ENCODE measurements at places on chromosomes 3 and 15.

GRCh38 chr3:186193534-186194450, 84.9 kb upstream of the ETV5 start:
- DNase-seq: no peak

GRCh38 chr3:57133157-57133556, 32.0 kb downstream of the IL17RD start:
- no peak for DNase-seq

DNA sequence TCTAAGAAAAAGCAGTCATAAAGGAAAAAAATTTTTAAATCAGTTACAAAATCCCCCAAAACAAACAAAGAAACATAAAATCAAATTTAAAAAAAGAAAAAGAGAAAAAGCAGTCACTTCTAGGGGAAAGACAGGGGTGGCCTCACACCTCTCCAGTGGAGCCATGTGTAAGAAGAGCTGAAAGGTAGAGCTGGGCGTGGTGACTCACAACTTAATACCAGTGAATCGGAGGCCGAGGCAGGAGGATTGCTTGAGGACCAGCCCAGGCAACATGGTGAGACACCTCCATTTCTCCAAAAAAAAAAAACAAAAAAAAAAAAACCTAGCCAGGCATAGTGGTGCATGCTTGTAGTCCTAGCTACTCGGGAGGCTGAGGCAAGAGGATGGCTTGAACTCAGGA, 14.7 kb downstream of the MESD start:
- no peak for DNase-seq

GRCh38 chr3:151351648-151352047, 22.3 kb upstream of the P2RY13 start:
- no peak for DNase-seq

DNA sequence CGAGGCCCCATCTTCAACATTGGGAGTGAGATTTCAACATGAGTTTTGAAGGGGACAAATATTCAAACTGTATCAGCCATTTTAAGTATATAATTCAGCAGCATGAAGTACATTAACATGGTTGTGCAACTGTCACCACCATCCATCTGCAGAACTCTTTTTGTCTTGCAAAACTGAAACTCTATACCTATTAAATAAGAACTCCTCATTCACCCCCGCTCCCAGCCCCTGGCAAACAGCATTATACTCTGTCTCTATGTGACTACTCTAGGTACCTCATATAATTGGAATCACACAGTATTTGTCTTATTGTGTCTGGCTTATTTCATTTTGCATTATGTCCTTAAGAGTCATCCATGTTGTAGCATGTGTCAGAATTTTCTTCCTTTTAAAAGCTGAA, 110.1 kb downstream of the MAP2K5 start:
- DNase-seq: no peak

GRCh38 chr3:141272906-141273662, 41.5 kb downstream of the PXYLP1 start:
- DNase-seq: no peak

GRCh38 chr3:123757281-123757940, 126.7 kb downstream of the MYLK start:
- no peak for DNase-seq

DNA sequence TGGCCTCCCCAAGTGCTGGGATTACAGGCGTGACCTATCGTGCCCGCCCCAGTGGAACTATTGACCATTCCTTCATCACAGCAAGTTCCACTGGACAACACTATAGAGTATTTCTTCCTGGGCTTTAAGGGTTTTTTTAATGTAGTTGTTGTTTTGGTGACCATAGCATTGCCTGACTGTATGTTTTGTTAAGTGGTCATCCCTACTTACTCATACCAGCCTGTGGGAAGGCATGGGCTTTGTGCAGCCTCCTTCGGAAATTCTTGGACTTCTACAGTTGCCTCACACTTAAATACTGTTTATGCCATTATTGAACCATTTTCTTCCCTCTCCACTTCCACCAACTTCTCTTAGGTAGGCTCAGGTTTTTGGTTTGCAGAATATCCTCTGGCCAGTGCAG, 19.9 kb upstream of the ALPK3 start:
- no peak for DNase-seq

GRCh38 chr3:110814170-110815007, 257.2 kb upstream of the NECTIN3 start:
- DNase-seq: no peak

DNA sequence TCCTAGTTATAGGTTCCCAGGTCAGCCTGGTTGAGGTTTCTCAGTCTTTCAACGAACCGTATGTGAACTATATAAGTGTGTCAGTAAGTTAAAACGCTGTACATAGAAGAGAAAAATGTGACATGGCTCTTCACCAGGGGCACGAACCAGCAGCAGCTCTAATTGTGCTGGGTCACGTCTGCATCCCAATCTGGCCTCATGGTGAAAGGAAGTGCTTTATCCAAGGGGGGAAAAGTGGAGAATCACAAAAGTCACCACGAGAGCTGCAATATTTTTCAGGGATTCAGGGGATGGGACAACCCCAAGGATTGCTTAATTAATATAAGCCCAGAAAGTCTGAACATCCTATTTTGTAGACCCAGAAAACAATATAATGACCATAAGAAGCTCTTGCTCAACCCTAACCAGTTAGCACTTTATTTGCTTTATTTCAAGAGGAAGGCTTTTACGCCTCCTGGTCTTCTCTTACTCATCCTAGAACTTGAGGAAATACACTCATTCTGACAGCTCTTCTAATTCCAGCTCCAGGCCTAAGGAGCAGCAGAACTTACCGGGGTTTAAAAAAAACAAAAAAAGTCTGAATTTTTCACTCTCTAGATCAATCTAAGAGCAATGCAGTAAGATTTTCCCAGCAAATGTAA, 16.5 kb downstream of the ANXA2 start:
- DNase-seq: no peak

DNA sequence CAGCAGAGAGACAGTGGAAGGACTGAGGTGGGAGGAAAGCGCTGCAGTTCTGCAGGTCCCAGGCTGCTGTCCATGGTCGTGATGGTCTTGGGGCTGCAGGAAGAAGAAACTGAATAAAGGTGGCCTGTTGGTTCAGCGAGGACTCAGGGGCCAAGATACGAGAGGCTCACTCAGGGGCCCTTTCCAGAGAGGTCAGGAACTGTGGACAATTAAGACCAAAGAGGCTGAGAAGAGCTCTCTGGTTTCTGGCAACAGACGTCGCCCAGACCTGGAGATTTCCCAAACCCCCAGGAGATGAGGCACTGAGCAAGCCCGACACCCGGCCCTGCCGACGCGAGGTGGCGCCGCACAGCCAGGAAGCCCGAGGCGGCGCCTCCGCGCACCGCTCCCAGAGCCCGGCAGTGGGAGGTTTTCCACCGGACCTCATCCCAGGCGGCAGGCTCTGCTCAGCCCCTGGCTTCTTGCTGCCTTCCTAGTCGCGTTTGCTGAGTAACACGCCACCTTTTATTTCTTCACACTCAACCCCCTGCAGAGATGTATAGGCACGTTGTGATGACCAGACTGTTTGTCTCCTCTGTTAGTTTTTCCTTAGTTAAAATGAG, 56.4 kb upstream of the ARRDC4 start:
- no peak for DNase-seq

DNA sequence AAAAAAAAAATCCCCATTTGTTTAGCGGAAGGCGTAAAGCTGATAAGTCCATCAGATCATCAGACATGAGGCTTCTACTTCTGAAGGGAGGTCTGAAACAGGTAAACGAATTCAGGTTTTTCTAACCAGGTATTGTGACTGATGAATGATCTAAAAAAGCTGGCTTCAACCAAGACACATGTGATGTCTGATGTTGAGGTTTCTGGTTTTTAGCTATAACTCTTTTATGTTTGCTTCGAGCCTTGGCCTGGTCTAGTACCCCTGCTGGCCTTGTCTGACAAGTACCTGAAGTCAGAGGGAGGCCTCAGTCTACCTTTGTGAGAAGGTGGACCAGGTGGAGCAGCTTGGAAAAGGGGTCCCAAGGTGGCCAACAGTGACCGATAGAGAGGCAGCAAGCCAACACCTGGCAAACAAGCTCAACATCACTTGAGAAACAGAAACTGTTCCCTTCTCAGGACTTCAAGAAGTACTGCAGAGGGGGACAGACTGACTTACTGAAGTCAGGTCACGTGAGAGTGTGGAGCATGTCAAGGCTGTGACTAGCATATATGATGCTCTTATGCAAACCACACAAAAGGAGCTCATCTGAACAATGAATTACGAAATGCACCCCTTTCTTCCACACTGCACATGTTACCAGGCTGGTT, 33.0 kb upstream of the CA12 start:
- DNase-seq: no peak

DNA sequence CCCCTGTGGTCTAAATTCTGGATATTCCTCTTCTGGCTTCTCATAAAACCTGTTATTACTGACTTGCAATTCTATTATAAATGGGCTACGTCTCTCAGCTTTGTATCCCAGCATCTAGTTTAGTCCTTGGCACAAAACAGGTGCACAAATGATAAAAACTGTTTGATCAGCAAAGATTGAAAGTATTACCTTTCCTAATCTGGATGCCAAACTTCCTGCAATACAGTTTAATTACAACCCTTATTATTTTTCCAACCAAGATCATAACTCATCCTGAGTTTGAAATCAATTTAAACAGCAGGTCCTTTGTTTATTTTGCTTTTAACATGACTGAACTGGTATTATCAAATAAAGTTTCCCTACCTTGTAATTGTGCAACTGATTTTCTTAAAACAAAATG, 132.6 kb downstream of the ATP1B3 start:
- DNase-seq: no peak

GRCh38 chr3:45604596-45604995, 10.0 kb downstream of the LIMD1 start:
- no peak for DNase-seq

GRCh38 chr15:75368689-75369239, 357 bp upstream of the MAN2C1 start:
- no peak for DNase-seq

DNA sequence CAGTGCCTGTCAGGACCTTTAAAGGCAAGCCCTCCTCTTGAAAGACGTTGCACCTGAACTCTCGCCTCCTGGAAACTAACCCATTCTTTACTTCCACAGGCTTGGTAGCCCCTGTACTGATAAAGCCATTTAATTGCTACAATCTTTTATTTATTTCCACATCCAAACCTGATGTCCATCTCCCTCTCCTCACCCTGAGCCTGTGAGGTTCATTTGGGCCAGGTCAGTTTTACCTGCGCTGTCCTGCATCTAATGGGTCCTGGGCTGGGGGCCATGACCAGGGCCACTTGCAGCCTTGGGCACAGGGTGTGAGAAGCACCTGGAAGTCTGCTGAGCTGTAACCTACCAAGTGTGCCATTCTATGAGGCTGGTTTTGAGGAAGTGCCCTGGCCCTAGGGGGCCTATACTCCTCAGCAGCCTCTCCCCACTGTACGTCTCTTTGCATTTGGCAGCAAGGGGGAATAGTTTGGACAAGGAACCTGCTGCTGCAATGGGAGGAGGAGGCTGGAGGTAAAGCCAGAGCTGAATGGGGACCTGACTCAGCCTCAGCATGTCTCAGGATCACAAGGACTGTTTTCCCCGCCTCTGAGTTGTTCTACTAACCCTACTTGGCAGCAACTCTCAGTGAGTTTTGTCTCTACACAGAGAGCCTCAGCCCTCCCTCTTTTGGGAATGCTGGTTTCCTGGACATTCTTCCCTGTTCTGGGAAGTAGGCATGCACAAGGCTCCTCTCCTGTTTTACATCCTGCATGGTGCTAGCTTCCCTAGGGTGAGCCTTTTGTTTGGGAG, 53.8 kb downstream of the WDR76 start:
- no peak for DNase-seq

DNA sequence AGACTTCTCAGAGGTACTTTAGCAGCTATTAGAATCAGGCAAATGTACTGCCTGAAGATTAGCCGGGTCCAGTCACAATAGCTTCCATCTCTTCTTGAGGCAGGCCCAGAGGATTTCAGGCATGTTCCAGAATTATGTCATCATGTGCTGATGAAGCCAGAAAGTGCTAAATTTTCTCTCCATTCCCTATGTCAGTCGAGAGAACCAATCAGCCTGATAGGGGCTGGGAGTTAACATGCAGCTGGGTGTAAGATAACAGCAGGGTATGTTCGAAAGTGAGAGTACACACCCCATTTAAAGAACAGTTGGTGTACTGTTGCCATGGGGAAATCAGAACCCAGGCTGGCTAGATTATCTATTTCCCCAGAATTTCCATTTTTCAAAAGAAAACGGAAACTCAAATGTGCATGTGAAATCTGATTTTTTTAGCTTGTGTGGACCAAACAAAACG, 48.7 kb downstream of the MYH15 start:
- no peak for DNase-seq

- no peak for DNase-seq
These were observed 309.9 kb upstream of the THBS1 start for GRCh38 chr15:39270934-39271333.

DNA sequence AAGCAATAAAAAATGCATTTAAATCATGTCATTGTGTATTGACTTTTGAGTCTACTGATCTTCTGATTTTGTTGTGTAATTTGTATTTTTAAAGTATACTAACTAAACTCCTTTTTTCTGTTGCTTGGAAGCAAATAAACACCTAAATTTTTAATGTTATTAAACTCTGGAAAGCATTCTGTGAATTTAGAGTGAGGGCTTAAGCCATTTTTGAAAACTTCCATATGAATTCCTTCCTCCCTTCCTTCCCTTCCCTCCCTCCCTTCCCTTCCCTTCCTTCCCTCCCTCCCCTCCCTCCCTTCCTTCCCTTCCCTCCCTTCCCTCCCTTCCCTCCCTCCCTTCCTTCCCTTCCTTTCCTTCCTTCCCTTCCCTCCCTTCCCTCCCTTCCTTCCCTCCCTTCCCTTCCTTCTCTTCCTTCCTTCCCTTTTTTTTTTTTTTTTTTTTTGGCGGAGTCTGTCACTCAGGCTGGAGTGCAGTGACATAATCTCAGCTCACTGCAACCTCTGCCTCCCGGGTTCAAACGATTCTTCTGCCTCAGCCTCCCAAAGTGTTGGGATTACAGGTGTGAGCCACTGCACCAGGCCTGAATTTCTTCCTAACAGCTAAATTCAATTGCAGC, 56.6 kb upstream of the SENP5 start:
- DNase-seq: no peak

DNA sequence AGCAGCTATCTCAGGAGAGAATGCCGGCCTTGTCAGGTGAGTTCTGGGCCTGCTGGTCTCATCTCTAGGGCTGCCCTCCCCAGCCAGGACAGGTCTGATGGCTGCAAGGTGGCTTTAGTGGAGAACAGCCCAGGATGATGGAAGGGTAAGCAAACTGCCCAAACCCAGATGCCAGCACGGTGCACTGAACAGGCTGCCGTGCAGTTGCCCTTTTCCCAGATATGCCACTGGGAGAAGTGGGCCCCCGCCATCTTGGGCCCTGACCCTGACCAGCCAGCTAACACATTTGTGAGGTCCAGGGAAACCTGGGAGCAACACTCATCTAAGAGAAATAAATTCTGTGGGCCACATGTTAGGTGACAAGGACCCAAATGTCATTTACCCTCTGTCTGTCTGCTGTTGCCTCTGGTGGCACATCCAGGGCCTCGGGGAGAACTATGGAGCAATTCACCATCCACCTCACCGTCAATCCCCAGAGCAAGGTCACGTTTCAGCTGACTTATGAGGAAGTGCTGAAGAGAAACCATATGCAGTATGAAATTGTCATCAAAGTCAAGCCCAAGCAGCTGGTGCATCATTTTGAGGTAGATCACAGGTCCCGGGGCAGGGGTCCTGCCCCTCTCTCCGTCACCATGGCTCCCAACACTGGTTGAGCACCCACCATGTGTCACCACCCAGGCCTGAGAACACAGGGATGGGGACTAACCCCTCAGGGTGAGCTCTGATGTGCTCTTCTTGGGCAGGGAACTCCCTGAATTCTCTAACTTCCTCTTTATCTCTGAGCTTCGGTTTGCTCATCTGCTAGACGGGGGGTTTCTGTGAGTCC, 1.8 kb downstream of the ITIH1 start:
- DNase-seq: no peak

Measured in NCI-H187 treated with DMSO at 0.1 percent for 48 hours (cell line).